ENCODE measurements at places on chromosomes 2 and 18.

DNA sequence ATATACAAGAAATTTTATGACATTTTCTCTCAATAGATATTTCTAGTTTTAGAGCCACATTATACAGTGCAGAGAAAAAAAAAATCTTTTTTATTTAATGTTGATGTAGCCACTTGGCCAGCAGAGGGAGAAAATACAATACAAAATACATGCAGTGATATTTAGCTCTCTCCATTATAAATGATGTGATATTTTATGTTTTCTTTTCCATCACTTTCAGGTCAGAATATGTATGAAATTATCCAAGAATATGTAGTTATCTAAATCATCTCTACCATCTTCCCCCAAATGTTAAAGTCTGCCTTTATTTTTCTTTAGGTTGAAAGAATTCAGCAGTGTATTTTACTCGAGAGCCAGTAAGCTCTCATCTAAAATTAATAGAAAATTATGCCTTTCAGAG lies 533.6 kb upstream of the FSHR start:
- DNase-seq: peak; percentile 2

- no peak for DNase-seq
Measured at GRCh38 chr2:147782141-147782930, 62.5 kb upstream of the ACVR2A start.

DNA sequence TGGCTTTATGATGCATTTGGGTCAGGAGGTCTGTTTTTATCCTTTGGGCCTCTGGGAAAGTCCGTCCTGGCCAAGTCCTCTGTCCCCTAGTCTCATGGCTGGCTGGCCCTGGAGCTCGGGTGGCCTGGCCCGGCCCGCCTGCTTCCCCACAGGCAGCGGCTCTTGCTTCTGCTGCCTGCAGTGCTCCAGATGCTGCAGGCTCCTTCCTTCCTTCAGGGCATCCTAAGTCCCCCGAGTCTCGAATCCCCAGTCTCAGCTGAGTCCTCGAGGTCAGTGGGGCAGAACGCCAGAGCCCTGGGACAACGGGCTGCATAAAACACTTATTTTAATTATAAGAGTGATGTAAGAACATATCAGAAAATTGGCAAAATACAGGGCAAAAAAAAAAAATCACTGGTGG lies 71.2 kb downstream of the HPCAL1 start:
- DNase-seq: no peak

GRCh38 chr2:128439031-128439790 lies 120.5 kb upstream of the HS6ST1 start:
- no peak for DNase-seq

DNA sequence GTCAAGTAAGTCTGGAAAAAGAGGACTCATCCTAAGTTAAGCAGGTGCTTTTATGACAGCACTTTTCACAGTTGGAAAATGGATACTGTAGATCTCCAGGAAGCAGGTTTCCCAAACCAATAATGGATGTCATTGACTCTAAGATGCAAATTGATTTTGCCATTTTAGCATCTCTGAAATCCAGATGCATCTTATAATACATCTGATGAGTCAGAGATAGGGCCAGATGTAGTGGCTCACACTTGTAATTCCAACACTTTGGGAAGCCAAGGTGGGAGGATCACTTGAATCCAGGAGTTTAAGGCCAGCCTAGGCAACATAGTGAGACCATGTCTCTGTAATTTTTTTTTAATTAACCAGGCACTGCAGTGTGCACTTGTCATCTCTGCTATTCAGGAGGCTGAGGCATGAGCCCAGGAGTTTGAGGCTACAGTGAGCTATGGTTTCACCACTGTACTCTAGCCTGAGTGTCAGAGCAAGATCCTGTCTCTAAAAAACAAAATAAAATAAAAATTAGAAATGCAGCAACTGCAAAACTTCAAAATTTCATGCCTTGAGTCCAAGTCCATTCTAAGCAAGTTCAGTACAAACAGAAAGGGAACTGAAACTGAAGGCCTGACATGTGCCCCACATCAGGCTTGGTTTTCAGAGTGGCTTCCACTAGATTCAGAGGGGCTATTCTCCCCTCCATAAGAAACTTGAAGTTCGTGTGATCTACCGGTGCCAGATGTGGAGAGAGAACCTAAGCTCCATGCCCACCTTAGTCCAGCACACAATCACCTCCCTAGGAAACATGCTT lies 267.8 kb upstream of the NCKAP5 start:
- DNase-seq: no peak

- DNase-seq: no peak
Measured at GRCh38 chr2:45145073-45145899, 136.0 kb upstream of the SIX2 start.

DNA sequence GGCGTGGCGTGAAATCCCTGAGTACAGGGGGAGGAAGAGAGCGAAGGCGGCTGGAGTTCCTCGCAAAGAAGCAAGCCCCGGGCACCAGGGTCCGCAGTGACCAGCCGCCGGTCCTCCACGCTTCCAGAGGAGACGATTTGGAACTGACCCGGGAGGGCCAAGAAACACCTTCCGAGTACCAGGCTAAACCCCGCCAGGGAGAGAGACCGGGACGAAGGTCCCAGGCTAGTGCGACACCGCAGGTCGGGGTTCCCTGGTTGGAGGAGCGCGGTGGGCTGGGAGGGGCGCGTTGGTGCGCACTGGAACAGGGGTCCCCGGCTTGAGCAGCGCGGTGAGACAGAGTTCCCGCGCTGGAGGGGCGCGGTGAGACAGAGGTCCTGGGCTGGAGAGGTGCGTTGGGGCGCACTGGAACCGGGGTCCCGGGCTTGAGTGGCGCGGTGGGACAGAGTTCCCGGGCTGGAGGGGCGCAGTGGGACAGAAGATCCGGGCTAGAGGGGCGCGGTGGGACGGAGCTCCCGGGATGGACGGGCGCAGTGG lies 901 bp downstream of the WDFY1 start:
- DNase-seq: peak; percentile 42

GRCh38 chr2:181393472-181393871 lies 63.7 kb upstream of the ITGA4 start:
- peak; percentile 18 for DNase-seq

DNA sequence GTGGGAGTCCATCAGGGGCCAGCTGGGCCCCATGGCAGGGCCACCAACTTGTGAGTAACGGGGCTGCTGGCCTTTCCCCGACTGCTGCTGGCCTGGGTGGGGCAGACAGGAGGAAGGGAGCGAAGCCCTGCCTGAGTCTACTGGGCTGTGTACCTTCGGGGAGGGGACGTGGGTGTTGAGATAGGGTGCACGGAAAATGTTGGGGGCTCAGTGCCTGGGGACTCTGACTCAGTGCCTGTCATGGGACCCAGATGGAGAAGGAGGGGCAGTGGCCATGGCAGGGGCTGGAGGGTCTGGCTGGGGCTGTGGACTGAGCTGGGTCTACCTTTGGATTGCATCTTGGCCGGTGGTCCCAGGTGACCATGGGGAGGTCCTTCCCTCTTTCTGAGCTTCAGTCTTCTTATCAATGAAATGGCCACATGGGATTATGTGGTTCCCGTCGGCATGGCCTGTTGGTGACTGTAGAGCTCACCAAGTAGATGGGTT lies 4.0 kb downstream of the SLC4A3 start:
- DNase-seq: no peak

DNA sequence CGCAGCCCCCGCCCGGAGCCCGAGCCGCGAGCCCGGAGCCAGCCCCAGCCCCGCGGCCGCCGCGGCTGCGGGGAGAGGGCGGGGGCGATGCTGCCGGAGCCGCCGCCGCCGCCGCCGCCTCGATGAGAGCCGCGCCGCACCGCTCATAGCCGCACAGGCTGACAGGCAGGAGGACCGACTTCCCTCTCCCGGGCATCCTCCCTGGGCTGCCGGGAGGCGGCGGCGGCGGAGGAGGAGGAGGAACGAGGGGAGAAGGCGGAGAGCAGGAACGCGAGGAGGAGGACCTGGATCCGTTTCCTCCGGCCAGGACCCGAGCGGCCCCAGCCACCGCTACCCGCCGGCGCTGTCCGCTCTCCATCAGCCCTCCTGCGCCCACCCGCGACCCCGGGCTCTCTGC lies 370 bp downstream of the KLHL29 start:
- no peak for DNase-seq

DNA sequence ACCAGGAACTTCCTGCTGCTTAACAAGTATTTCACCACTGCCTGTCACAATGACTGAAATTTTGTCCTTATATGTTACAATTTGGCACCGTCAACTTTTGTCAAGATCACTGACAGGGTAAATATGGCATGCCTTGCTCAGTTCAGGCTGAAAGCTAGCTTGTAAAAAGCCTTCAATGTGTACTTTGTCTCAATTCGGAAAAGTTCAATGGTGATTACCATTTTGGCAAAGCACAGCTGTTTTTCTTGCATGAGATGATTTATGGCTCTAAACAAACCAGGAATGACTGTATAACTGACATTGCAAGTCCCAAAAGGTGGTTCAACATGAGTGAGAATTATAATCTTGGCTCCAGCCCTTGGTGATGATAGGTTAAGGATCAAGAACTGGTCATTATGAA lies 1255.2 kb downstream of the CNTNAP5 start:
- DNase-seq: no peak

GRCh38 chr2:215022910-215023309 lies 115.5 kb downstream of the ABCA12 start:
- no peak for DNase-seq

DNA sequence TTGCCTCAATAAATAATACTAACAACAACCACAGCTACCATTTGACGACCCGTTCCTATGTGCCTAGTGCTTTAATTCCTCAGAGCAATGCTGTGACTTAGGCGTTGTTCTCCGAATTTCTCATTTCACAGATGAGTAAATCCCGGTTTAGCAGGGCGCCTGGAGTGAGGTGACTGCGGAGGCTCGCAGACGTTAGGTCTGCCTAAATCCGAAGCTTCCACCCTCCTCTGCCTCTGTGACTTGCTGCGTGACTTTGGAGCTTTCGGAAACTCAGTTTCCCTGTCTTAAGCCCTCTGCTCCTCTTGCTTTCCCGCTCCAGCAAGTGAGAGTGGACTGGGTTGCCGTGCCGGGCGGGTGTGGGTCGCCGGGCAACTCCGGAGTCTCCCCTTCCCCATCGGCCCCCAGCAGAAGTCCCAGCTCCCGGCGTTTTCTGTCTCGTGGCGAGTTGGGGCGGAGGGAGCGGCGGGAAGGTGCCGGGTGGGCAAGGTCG lies 711 bp upstream of the ATOH8 start:
- DNase-seq: no peak

- DNase-seq: no peak
Measured at GRCh38 chr2:174011796-174012195, 46.6 kb upstream of the SP3 start.

GRCh38 chr18:14961991-14962390 lies 214.0 kb downstream of the ANKRD30B start:
- DNase-seq: no peak

DNA sequence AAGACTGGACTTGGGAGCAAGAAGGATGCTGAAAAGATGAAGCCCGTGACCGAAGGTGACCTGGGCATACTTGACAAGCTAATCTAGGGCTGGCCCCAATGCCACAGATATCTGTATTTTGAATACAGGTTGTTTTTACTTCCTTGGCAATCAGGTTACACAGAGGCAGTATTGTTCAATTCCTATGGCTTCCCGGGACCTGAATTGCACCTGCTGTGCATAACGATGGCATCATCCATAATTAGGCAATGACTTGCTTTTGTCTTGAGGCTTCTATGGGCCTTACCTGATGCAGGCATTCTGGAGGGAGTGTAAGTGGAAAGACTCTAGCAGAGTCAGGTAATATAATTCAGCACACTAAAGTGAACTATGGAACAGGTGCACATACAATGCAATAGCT lies 60.6 kb upstream of the CUL3 start:
- no peak for DNase-seq

DNA sequence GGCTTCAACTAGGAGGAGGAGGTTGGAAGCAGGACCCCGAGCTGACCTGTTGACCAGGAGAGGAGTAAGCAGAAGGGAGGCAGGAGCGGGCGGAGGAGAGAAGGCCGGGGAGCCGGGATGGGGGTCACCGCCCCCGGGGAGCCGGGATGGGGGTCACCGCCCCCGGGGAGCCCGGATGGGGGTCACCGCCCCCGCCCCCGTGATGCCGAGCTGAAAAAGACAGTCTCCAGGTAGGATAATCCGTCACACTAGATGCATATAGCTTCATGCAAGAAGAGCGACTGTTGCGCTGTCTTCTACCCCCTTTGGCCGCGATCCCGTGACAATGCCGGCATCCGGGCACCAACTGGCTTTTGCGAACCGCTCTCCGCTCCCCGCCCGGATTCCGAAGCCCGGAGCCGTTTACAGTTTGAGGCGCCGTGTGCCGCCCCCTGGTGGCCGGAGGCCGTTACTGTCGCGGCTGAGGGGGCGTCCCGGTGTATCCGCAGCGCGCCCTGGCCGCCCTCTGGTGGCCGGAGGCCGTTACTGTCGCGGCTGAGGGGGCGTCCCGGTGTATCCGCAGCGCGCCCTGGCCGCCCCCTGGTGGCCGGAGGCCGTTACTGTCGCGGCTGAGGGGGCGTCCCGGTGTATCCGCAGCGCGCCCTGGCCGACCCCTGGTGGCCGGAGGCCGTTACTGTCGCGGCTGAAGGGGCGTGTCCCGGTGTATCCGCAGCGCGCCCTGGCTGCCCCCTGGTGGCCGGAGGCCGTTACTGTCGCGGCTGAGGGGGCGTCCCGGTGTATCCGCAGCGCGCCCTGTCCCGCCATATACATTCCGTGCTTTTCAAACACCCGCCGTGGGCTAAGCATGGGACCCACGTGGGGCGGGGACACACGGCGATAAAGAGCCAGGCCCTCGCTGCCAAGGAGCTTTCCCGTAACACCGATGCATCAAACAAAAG lies 89.6 kb downstream of the ACTR3 start:
- no peak for DNase-seq

DNA sequence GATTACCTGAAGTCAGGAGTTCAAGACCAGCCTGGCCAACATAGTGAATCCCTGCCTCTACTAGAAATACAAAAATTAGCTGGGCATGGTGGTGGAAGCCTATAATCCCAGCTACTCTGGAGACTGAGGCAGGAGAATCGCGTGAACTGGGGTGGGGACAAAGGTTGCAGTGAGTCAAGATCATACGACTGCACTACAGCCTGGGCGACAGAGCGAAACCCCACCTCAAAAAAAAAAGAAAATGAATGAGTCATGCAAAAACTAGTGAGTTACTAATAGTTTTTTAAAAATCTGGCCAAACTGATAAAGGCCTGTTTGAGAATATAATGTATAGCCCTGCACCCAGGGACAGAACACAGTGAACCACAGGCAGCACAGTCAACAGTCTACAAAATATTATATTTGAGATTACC lies 17.5 kb downstream of the AFG3L2 start:
- no peak for DNase-seq

DNA sequence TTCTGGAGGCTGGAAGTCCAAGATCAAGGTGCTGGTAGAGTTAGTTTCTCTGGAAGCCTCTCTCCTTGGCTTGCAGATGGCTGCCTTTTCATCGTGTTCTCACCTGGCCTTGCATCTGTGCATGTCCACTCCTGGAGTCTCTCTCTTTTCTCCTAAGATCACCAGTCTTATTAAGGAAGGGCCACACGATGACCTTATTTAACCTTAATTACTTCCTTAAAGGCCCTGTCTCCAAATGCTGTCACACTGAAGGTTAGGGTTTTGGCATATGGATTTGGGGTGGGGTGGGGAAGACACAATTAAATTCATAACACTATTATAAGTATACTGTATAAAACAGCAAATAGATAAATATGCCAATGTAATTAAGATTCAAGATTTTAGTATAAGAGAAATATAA lies 402.4 kb upstream of the HS6ST1 start:
- DNase-seq: no peak

GRCh38 chr2:131535526-131535925 lies 7.8 kb downstream of the CCDC74A start:
- DNase-seq: no peak
